ENCODE measurements at places on chromosomes 1 and 21.

GRCh38 chr1:17635276-17635675, 95.8 kb downstream of the ARHGEF10L start:
- no peak for DNase-seq

- no peak for DNase-seq
These were observed 4.3 kb upstream of the OR10X1 start for GRCh38 chr1:158583962-158584361.

DNA sequence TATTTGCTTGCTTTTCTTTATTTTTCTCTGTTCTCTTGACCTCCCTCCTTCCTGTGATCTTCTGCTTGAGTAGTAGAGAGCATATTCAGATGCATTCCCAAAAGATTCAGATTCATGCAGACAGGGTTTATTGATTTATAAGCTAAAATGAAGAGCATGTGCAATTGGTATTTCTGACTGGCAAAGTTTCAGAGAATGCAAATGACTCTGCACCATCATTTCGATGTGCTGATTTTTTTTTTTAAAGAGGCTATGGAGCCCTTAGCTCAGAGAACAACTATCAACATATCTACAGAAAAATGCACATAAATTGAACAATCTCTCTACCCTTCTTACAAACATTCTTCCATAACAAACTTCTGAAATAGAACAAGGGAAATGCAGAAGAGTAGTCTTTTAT, 312.0 kb downstream of the VAV3 start:
- no peak for DNase-seq

DNA sequence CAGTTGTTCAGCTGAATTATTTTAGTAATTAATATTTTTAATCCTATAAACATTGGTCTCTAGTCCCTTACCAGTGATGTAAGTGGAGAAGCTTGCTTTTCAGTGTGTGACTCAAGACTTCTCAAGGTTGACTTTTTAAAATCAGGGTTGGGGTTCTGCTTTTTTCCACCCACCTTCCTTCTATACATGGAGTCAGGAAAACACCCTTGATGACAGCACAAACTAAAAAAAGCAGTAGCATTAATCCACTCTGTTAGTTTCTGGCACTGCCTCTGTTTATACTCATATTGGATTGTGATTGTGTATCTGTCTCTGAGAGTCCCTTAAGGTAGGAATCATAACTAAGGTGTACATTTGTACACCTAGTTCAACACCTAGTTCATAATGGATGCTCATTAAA, 8.3 kb upstream of the PLEKHO1 start:
- no peak for DNase-seq

GRCh38 chr1:62013264-62013663, 181.4 kb upstream of the L1TD1 start:
- DNase-seq: no peak

DNA sequence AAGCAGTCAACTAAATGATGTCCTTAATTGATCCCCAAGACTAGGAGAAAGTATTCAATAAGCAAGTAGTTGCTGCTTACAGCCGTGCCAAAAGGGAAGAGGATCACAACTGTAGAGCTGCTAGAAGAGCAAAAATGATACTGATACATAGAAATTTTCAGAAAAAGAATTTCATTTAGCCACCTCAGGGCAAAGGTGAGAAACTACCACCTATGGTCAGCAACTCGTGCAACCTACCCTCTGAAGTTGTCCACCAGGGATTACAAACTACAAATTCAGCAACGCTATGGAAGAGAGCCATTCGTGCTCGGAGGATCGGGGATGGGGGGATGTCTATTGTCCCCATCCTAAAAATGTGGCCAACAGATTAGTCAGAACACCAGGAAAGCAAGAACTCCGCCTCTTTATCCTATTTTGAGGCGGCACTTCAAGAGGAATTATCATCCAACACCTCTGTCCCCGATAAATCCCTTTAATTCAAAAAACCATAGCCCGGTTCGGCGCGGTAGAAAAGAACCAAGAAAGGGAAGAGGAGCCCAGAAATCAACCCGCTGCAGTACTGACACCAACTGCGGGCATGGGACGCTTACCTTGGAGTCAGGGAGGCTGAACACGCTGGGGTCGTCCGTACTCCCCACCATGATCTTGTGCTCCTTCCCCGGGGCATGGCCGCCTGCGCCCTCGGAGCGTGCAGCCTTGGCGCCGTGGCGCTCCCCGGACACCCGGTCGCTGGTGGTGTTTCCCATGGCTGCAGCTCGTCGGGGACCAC, 687 bp downstream of the PRKAB2 start:
- no peak for DNase-seq

GRCh38 chr21:32061729-32062128, 188.9 kb downstream of the HUNK start:
- no peak for DNase-seq
